ENCODE measurements at places on chromosomes 2 and 18. TPM values are rescaled to one million over a fixed set of nuclear protein-coding genes. Genes with fewer than 3 reads are reported as not detected.

The BCS1L gene
- 38.9 TPM for polyA plus RNA-seq

DNA sequence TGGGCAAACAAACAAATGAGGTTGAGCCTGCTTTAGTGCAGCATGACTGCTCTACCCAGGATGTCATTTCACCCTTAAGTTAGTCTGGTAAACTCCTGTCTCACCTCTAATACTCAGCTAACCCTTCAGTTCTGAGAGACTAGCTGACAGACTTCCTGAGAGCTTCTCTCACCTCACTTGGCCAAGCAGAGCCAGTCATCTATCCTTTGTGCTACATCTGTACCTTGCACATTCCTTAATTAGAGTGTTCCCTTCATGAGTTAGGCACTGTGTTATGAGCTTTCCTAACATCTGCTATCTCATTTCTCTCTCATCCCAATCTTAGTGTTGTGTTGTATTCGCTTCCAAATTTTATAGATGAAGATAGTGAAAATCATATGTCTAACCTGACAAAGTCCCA is 220.1 kb upstream of the PIK3C3 start:
- DNase-seq = no peak

The DSG1 gene
- polyA plus RNA-seq = 0.88 TPM

DNA sequence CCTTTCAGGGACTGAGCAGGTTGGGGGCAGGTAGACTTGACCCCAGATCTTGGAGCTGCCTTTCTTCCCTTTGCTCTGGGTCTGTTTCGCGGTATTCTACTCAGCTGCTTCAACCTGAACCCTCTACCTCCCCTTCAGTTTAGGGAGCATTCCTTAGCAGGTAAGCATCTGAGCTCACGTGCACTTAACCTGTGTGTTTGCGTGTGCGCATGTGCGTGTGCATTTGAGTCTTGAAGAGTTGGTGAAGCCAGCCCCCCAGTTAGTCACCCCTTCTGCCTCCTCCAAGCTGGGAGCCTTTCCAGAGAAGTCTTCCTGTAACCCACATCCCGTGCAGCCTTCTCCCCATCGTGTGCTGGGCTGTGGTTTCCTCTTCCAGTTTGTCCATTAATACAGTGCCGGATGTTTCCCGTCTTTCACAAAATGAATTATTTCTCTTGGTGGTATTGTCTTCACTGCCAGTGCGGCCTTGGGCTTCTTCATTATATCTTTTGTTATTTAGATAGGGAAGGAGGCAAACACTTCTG is 33.2 kb downstream of the B3GNT2 start:
- no peak for DNase-seq

DNA sequence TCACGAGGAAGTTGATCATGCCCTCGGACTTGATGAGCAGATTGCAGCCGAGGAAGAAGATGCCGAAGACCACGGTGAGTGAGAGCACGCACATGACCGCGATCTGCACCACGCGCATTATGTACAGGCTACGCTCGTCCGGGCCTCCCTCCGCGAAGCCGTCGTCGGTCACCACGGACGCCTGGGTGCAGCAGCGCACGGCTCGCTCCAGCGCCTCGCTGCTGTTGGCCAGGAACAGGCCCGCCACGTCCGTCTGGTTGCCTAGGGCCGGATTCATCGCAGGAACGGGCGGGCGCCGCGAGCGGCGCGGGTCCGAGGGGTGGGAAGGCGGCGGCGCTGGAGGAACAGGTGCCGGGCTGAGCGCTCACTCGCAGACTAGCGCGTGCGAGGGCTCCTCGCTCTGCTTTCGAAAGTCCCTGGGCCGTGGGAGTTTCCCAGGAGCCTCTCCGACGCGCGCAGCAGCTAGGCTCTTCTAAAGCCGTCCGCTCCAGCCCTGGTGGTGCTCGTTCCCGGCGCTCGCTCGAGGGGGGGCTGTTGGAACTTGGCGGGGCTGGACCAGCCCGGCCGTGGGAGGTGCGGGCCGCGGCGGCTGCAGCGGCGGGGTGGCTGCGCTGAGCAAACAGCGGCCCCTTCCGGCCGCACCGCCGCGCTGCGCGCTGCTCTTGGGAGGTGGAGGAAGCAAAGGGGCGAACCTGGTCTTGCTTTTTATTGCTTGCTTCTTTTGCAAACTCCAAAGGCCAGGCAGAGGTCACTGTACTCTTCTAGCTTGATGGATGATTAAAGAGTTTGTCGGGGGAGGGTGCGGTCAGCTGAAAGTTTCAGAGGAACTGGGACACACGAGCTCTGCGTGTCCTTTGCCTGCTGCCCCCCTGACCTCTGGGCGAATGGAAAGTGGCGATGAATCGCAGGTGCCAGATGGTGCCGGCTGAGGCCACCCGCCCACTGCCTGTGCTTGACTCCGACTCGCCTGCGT is at the start of gene RPRM:
TSS of gene RPRM (minus strand) at position 474 of the 973 bp plus-strand sequence. CDS start at position 277, 197 bp downstream.
- DNase-seq = peak; percentile 75

GRCh38 chr2:201378496-201379397 is 21.6 kb upstream of the FLACC1 start:
- no peak for DNase-seq

DNA sequence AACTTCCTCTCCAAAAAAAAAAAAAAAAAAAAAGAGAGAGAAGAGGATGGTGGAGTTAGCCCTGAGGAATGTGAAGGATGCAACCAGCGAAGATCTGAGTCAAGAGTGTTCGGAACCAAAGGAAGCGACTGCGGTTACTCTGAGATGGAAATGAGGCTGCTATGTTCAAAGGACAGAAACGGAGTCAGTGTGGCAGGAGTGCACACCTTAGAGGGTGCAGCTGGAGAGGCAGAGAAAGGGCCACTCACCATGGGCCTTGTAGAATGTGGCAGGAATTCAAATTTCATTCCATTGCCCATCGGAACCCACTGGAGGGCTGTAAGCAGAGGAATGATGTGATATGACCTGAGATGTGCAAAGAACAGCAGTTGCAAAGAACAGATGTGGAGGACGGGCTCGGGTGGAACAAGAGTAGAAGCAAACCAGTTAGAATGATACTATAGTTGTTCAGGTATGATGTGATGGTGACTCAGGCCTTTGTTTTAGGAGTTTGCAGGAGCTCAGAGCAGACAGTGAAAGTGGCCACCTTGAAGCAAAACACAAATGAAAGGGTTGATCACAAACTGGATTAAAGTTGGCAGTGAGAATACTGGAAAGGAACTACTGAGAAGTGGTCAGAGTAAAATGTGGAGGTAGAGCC is 22.6 kb downstream of the ITGA6 start:
- no peak for DNase-seq

- DNase-seq = no peak
These were observed 8.9 kb upstream of the GALM start for GRCh38 chr2:38656866-38657480.

DNA sequence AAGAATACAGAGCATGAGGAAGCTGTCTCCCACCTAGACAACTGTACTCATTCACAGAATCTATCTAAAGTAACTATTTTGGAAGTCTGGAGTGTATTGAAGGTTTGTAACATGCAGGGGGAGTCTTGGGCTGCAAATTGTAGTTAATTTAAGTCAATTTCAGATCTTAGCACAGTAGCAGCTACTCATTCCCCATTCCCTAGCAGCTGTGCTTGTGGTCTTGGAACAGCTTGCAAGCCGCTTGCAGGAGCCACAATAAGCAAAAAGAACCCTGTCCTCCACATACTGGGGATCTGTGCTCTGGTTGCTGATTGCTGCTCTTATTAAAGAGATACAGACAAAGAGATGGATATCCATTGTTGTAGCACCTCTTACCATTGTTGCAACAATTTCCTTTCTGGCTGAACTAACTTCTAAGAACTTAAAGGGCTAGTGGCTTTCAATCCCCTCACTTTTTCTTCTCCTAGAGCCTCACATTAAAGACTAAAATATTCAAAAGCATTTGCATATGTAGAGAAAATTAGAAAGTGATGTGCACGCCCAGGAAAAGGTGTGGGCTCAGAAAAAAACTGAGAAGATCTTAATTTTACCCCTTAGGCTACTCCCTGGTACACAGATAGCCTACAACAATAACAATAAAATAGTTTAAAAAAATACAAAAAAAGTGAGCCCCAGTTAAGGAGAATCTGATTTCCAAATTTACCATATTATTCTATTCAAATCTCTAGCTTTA is 1775.1 kb upstream of the PIK3C3 start:
- DNase-seq = no peak

The DCC gene
- polyA plus RNA-seq = 0.14 TPM

The ABCB11 gene
- polyA plus RNA-seq = not detected

- no peak for DNase-seq
These were observed 31.3 kb upstream of the MLPH start for GRCh38 chr2:237455764-237456163.

GRCh38 chr2:232479341-232480200 is 8.1 kb downstream of the ECEL1 start:
- no peak for DNase-seq

The SIX3 gene
- polyA plus RNA-seq = not detected

DNA sequence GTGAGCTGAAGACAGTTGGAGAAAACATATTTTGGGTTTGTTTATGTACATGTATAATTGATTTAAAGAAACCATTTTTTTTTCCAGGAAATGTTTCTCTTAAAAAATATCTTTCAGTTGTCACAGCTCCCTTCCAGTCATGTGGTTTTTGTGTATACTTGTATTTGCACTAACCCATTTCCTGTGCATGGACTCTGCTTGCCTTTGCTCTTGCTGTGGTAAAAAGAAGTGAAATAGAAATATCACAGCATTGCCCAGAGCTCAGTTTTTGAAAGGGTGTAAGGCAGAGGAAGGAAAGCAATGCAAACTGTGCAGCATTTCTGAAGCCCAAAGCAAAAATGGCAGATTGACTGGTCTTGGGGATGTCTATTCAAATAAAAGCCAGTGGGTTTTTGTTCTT is 10.4 kb upstream of the DOCK10 start:
- DNase-seq = no peak

- no peak for DNase-seq
These were observed 79.6 kb upstream of the ST6GAL2 start for GRCh38 chr2:106965611-106966010.

- no peak for DNase-seq
These were observed 80.9 kb downstream of the NABP1 start for GRCh38 chr2:191758518-191759507.

The SKOR2 gene
- not detected for polyA plus RNA-seq

The ACADL gene
- 12.4 TPM for polyA plus RNA-seq

DNA sequence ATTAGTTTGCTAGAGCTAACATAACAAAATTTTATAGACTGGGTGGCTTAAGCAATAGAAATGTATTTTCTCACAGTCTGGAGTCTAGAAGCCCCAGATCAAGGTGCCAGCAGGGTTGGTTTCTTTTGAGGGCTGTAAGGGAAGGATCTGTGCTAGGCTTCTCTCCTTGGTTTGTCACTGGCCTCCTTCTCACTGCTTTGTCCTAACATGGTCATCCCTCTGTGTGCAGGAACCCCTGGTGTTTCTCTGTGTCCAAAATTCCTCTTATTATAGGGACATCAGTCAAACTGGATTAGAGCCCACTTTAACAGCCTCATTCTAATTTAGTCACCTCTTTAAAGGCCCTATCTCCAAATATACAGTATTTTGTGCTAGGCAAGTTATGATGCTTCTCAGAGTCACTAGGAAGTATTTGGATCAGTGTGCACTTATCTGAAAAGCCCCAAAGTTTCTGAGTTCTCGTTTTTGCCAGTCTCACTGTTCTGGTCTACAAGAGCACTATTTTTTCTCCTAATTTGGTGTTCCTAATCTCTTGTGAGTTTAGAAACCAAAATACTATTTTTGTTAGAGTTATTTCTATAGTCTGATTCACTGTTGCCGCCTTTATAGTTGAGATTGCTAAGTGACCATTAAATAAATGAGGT is 29.0 kb downstream of the ZC3H6 start:
- DNase-seq = no peak

The CCDC68 gene
- polyA plus RNA-seq = 0.35 TPM

- DNase-seq = no peak
These were observed 2.0 kb upstream of the ECEL1 start for GRCh38 chr2:232489516-232490220.

DNA sequence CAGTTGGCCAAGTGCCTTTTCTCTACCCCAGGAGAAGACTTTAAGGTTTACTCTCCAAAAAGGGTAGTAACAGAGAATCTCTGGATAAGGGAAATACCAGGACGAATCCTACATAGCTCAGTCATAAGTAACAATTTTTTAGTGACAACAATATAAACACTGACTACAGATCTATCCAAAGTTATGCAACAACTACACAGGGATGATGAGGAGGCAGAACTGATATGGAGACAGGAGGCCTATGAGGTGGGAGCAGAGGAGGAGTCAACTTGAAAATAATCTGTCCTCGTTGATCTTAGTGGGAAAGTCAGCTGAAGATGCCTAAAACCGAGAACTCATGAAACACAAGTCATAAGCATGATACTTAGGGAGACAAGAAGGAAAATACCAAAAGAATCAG is 40.2 kb downstream of the SLC35F5 start:
- DNase-seq = no peak

DNA sequence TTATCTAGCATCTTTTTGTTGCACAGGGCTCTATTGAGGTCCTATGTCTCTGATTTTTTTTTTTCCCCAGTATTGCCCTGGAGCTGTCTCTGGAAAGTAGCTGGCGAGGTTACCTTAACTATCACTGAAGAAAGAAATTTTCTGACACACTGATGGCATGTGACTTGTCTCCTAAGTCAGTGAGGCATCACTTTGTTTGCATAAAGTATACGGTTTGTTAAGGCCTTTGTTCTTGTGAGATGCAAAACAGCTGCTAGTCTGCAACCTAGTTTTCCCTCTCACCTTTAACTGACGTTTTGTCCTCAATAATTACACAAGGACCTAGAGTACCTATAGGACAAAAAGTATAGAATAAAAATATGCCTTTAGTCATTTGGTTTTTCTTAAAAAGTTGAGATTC is 41.8 kb downstream of the UBXN4 start:
- no peak for DNase-seq

Data from hindlimb muscle (tissue), 1 donor.